ENCODE measurements at places on chromosomes 3 and 15.
A peak's percentile ranks its signal among the peaks of the same experiment; 100 is the strongest.

DNA sequence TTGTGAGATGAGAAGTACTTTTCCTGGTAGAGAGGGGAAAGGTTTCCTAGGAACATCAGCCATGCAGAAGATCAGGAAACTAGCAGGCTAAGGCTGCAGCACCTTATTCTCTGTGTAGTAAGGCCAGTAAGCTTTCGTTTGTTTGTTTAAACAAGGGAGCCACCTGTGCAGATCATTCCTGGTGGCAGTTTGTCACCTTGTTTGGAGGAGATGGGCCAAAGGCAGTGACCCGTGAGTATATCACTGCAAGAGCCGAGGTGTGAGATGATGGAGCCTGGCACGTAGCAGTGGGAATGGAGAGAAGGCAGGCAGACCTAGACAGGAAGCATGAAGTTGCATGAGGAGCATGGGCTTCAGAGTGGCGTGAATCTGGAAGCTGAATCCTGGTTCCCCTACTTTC is 19.6 kb downstream of the ATG7 start:
- no peak for DNase-seq

GRCh38 chr3:186785495-186786018 is 2.2 kb downstream of the EIF4A2 start:
- no peak for DNase-seq

GRCh38 chr3:177833332-177833731 is 636.0 kb upstream of the TBL1XR1 start:
- no peak for DNase-seq

DNA sequence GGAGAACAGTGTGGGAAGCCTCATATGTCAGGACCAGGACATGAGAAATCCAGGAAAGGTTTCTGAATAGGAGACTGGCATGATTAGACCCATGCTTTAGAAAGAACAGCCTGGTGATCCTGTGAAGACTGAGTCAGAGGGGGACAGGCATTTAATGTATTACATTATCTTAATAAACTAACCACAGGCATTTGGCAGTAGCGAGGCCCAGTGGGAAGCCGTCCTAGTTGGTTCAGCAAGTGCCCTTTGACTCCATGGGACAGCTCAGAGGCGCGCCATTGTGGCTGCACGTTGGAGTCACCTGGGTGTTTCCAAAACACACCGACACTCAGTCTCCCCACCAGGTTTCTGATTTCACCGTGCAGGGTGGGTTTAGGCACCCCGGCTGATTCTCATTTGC is 90.5 kb upstream of the DGKG start:
- DNase-seq = peak; percentile 82

- DNase-seq = no peak
Measured at GRCh38 chr15:92053753-92054316, 200.3 kb downstream of the SLCO3A1 start.

GRCh38 chr3:69288161-69288895 is 97.6 kb downstream of the FRMD4B start:
- no peak for DNase-seq

- no peak for DNase-seq
Measured at GRCh38 chr15:68991723-68992122, 22.8 kb upstream of the NOX5 start.

GRCh38 chr3:25460751-25461150 is 32.7 kb downstream of the RARB start:
- DNase-seq = no peak

DNA sequence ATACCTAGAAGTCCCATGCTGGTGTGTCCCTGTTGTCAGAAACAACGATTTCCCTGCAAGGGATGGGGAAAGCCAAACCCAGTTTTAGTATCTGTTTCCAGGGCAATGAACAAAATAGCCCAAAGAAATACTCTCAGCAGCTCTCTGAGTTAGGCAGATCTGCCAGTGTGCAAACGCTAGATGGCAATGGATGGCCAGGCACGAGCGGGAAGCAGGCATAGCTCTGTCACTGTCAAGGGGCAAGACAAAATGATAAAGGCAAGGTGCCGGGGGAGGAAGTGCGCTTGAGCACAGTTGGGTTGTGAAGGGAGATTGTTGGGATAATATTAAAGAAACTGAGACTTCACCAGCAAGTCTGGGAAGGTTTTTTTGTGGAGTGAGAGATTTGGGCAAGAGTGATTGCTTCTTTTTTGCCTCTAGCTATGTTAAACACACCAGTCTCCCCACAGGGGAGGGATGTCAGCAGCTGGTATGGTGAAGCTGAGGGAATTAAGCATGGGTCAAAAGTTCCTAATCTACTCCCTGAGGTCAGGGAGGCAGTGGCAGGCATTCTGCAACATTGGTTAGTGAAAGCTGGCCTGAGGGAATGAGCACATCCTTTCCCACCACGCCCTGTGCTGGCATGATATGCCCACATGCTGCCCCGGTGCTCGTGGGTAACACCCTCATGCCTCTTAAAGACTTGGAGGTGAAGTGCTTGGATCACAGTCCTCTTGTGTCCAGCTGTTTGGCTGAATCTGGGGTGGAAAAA is 117.5 kb downstream of the PDCD6IP start:
- peak; percentile 11 for DNase-seq

DNA sequence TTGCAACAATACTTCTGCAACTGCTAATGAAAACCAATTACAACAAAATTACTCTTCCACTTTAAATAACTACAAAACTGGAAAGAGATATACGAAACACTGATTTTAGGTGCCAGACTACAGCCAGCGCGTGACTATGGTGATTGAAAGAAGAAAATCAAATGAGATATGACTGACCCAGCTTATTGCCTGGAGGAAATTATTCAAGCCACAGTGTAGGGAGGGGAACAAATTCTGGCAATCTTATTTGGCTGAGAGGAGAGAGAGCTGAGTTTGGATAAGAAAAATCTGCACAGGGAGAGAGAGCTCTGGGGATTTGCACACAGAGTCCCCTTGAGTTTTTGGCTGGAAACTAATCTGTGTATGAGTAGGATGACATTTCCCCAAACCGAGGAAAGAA is 470.3 kb upstream of the FRG2C start:
- no peak for DNase-seq

DNA sequence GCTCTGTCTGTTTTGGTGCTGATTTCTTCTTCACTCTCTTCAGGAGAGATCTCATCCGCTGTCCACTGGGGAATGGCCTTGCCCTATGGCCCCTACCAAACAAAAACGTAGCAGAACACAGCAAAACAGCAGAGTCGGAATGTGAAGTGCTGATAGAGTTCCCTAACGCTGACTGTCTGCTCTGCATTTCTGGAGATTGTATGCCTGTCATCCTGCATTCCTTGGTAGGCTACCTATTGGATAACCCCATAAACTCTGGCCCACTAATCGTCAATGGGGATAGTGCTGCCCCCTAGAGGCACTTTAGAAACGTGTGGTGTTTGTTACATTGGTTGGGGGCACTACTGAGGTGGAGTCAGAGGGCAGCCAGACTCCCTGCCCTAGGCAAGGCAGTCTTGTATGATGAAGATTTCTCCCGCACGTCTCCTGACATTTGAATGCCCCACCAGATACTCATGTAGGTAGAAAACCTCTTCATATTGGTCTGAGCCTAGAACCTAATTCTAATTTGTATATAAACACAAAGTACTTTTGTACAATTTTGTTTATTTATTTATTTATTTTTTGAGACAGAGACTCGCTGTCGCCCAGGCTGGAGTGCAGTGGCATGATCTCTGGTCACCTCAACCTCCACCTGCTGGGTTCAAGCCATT is 15.6 kb upstream of the MAGEF1 start:
- DNase-seq = peak; percentile 86

DNA sequence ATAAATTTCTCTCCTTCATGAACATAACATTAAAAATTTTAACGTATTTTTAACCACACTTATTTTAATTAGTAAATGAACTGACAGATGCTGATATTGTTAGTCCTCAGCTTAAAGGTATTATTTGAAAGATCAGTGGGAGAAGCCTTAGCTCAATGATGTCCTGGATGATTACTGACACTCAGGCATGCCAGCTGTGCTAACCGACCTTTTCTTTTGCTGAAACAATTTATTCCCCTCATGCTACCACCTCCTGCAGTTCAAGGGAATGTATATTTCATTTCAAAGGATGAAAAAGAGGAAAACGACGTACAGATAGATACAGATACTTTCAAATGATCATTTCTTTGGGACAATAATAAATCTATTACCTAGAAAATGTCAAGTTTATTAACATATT is 620.8 kb downstream of the FGF12 start:
- DNase-seq = no peak

DNA sequence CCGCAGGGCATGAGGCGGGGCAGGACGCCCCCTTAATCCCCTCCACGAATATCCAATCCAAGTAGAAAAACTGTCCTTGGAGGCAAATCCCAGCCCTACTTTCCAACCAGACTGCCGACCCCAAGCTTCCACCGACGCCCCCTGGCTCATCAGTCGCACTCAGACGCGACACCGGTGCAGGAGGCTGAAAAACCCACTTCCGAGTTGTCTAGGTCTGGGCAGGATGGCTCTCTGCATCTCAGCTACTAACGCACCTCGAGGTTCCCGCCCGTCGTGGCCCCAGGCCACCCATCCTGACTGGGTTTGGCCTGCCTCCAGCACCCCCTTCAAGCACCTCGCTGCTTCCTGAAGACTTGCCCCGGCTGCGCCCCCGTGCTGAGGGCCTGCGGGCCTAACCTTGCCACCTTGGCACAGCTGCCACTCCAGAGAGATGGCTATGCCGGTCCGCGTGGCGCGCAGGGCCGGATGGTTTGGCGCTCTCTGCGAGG is 15.5 kb downstream of the RGMA start:
- no peak for DNase-seq

- no peak for DNase-seq
Measured at GRCh38 chr3:131796558-131797198, 238.1 kb downstream of the CPNE4 start.

GRCh38 chr3:115999613-116000012 is 376.3 kb downstream of the GAP43 start:
- no peak for DNase-seq

DNA sequence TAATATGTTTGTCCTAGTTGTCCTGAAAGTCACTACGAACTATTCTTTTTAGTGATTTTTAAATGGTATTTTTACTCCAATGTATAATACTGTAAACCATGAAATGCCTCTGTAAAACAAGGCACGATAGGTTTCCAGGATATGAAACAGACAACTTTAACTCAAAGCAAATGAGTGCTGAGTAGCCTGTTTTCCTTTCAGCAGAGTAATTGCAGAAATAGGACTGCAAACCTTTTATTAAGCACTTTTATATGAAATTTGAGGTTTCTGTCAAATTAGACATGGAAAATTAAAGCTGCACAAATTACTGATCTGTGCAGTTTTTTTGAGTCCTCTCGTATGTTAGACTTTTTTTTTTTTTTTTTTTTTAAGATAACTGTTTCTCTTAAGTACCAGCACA is 16.2 kb downstream of the AKAP13 start:
- DNase-seq = no peak

DNA sequence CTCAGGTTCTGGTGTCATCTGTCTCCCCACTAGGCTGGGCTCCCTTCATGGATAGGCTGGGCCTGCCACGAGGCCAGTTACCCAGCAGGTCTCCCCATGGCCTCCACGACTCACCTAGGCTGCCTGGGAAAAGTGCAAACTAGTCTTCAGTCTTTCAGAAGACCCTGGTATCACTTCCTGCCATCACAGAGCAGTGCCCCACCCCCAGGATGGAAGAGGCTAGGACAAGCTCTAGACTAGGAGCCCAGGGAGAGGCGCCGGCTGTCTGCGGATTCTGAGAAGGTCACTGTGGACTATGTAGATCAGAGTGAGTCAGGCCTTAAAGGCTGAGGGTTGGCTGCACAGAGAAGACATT is 63.7 kb downstream of the CORO2B start:
- no peak for DNase-seq

GRCh38 chr3:72058493-72059081 is 273.6 kb upstream of the PROK2 start:
- DNase-seq = no peak

DNA sequence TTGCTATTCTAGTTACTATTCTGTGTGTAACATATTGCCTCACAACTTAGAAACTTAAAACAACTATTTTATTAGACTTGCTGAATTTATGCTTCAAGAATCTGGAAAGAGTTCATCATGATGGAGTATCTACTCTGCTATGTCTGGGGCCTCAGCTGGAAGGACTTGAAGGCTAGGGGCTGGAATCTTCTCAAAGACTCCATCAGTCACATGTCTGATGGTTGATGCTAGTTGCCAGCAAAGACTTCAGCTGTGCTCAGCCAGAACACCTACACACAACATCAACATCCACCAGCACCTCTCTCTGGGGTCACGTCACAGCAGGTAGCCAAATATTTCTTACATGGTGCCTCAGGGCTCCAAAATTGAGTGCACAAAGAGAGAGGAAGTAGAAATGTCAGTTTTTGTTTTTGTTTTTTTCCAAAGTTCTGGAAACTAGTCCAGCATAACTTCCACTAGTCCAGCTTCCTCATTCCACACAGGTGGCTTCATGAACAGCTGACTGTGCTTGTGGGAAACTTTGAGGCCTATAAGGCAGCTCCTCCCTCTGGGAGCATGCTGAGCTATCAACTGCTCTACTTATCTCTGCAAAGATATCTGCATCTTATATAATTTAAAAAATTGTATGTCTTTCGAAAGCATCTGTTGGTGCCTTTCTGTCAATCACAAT is 325.4 kb upstream of the AGTR1 start:
- DNase-seq = no peak

GRCh38 chr3:158743664-158744566 is 11.7 kb upstream of the RARRES1 start:
- no peak for DNase-seq

- peak; percentile 43 for DNase-seq
Measured at GRCh38 chr3:52123106-52123725, 31.0 kb downstream of the POC1A start.

DNA sequence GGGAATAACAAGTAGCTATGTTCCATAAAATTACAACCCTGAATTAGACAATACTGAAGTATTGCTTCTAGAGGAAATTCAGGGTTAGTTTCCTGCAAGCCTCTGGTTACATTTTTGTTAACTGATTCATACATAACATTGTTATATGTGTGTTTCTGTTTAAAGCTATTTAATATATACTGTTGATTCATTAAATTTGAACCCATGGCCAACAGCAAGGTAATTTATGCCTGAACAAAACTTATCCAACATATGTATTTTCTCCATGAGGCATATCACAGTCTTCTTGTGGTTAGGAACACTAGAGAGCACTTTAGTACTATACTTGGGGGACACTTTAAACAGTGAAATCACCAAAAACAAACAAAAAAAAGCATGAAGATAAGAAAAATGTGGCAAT is 47.7 kb upstream of the PTX3 start:
- no peak for DNase-seq

- DNase-seq = no peak
Measured at GRCh38 chr15:79206940-79207339, 75.6 kb upstream of the ANKRD34C start.

DNA sequence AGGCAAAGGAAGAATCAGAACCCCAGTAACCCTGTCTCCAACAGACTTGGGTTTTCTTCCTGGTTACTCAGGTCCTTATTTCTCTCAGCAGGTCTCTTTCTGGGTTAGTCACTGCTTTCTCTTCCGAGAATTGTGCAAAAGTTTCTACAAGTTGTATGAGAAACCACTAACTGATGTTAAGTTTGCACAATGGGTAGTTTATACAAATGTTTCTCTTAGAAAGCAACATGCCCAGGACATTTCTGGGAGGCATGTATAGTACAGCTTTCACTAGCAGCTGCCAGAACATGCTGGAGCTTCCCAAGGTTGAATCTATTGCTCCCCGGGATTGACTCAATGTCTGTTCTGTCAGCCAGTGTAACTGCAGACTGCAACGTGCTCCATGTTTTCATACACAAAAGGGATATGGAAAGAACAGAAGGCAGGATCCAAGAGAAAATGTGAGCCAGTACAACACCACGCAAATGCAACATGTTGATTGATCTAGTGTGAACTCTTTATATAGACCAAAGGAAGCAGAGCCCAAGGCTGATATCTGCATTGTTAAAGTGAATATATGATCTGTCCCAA is 887.8 kb downstream of the MCTP2 start:
- no peak for DNase-seq

Data from SW480 (cell line).